Activated naive CD4-positive, alpha-beta T cell (primary cell): ENCODE measurements at places on chromosomes 4 and X.

- DNase-seq: no peak
These were observed 16.8 kb downstream of the SMIM20 start for GRCh38 chr4:25930731-25931354.

DNA sequence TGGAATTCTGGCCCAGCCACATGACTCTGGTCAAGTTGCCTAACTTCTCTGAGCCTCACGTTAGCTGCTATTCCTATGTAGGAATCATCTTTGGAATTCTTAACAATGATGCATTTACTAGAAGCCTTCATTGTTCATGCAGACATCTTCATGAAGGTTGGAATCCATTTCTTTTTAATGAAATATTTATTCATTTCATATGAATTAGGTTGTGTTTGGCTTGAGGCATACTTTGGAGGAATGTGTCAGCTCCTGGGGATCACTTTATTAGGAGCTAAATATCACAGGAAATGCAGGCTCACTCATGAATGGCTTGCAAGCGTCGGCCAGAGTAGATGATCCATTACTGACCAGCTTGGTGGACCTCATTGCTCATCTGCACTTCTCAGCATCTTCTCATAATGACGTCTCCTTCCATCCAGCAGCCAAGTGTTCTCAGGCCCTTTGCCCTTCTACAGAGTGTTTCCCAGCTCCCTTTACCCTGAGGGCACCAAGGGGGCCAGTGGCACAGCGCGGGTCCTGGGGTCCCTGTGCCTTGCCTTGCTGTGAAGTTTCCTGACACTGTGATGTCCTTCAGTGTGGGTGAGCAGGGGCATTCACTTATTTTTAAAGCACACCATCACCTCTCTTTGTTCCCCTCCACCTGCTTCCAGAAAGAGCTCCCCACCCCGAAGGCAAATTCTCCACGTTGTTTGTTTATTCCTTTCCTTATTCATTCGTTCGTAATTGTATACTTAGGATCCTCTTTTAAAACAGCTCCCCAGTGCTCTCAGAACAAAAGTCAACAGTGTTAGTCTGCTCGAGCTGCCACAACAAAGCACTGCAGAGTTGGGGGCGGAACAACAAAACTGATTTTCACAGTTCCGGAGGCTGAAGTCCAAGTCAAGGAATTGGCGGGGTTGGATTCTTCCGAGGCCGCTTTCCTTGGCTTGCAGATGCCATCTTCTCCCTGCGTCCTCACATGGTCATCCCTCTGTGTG is 106.8 kb downstream of the STK32B start:
- no peak for DNase-seq

DNA sequence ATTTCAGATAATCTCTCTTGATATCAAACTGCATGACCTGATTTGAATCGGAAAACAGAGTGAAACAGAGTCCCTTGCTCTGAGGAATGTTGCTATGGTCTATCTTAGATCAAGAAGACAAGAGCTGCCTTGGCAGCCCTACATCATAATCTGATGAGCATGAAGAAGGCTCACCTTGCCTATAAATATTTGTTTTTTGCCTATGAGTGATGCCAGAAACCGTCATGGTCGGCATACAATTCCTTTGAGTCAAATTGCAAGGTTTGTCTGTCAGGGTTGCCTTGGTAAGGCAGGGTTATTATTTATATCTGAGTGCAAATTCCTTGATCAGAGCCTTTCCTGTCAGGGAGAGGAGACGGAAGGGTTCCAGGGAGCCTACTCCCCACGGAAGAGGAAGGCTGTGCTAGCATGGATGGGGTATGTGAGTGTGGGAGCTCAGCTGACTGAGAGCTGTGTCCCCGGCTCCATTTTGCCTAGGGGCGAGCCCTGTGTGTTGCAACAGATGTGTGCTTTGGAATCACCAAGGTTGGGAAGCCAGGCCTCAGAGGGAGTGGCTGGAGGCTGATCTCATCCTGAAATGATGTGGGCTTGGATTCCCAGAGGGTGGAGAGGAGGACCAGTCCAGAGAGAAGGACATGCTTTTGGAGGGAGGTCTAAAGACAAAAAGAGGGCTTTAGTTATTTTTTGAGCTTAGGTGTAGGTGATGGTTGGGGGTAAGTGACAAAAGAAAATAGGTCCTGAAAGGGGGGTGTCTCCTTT is 43.6 kb downstream of the RTL9 start:
- no peak for DNase-seq

DNA sequence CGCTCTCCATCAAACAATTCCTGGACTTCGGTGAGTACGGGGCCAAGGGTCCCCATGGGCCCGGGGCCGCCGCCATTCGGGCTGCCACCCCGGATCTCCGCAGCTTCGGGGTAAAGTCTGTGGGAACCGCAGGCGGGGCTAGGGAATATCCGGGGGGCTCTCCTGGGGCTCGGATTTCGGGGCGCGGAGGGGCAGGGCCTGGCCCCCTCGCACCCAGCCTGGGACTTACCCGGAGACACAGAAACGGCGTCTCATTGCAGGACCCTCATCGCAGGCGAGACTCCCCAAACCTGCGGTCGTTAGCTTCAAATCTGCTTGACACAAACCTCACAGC is 413 bp downstream of the PDK3 start:
- no peak for DNase-seq

GRCh38 chr4:7333801-7334421 is 100.8 kb downstream of the PSAPL1 start:
- DNase-seq: no peak

DNA sequence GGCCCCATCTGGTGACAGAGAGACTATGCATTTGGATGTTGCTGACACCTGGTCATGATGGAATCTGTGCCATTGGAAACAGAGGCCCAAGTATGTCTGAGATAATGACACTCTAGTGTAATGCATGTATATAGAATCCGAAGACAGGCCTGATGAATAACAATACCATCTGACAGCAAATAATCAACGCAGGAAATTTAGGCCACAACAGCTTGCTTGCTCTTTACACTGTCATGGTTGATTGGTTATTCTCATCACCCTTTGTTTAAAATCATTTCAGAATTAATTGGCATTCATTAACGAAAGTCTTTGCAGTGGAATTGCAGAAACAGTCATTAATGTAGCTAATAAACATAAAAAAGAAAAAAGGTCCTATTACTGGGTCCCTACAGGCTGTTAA is 194.8 kb downstream of the AFF2 start:
- DNase-seq: no peak

DNA sequence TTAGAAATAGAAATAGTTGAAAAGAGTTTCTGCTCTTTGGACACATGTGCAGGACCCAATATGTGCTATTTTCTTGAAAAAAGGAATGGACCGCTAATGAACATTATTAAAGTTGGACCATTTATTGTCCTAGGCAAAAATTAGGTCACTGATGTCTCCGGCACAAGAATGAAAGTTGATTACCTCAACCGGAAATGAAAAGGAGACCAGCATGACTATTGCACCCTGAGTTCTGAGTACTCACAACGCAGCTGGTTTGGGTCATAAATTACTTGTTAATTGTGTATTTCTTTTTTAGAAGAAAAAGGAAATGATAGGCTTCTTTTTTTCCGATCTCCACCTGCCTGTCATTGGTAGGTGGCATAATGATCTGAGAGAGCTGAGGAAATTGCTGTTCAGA is 232.7 kb downstream of the ARHGAP24 start:
- no peak for DNase-seq

DNA sequence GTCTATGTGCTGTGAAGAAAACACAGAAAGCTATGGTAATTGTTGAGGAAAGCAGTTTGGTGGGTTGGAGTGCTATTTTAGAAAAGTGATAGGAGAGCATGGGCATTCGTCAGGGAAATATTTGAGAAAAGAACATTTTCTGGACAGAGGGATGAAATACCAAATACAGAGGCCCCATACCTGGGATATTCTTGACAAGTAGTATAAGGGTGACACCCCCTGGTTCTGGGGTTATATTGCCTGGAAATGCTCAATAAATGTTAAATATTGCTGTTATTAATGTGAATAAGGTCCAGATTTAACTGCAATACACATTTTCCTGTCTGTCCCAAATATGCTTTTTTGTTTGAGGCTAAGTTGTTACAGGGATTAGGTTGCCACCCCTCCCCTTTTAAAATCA is 42.9 kb downstream of the WWC2 start:
- no peak for DNase-seq

DNA sequence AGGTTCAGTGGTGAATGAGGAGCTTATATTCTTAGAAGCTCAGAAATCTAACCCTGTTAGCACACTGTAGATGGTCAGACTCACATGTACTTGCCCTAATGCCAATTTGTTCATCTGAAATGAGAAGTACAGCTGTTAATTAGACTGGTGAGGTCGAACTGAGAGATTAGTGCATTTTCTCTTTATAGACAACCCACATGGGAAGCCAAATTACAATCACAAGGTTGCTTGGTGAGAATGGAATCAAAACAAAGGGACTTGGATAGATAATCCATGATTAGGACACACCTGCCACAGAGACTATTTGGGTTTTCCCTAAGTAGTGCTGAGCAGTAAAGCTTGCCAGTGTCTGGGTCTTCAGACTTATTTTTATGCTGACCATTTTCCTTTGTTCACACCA is 88.3 kb downstream of the POLA1 start:
- no peak for DNase-seq

DNA sequence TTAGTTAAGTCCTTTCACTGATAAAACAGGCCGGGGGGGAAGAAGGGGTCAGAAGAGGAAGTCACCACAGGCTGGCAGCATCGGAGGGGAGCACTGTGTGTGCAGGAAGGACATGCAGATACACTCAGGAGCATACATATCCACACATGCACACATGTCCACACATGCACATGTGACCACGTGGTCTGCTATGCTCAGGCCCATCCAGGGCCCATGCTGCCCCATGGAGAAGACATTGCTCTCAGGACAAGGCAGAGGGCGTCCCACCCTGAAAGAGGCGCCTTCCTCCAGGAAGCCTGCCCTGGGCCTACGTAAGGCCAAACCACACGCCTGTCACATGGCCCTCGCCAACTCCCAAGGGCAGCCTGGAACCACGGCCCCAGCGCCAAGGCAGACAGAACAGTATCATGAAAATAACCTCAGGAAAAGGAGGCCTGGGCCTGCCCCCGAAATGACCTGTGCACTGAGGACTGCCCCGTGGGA is 15.8 kb downstream of the WDR1 start:
- no peak for DNase-seq

DNA sequence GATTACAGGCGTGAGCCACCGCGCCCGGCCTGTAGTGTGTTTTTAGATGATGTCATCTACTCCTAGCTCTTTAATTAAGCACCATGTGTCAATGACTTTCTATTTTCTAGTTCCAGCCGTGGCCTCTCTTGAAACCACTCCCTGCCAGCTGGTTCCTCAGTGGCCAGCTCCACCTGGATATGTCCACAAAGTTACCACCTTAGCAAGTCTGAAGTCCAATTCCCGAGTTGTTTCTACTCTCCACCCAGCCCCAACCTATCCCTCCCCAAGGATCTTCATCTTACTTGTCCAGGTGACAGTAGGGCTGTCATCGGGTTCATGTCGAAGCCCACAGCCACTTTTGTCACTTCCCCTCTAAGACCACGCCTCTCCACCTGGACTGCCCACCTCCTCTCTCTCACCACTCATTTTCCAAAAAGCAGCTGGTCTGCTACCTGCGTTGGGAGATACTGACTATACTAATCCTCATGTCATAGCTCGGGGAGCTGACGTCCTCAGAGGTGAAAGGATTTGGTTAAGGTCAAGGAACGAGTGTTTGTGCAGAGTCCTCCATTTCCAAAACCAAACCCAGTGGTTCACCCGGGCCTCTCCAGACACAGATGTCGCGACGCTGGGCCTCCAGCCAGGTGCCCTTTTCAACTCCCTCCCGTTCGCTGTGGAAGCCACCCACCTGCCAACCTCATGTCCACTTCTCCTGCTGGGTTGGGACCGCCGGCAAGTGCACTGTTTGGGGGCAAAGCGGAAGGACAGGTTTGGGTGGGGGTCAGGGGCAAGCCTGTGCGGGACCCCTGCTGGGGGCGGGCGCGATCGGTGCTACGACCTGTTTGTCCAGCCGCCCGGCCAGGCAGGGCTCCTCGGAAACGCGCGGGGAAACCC is 704 bp downstream of the FAM3A start:
- no peak for DNase-seq

- no peak for DNase-seq
These were observed 4.6 kb upstream of the CDKL2 start for GRCh38 chr4:75634951-75635350.

DNA sequence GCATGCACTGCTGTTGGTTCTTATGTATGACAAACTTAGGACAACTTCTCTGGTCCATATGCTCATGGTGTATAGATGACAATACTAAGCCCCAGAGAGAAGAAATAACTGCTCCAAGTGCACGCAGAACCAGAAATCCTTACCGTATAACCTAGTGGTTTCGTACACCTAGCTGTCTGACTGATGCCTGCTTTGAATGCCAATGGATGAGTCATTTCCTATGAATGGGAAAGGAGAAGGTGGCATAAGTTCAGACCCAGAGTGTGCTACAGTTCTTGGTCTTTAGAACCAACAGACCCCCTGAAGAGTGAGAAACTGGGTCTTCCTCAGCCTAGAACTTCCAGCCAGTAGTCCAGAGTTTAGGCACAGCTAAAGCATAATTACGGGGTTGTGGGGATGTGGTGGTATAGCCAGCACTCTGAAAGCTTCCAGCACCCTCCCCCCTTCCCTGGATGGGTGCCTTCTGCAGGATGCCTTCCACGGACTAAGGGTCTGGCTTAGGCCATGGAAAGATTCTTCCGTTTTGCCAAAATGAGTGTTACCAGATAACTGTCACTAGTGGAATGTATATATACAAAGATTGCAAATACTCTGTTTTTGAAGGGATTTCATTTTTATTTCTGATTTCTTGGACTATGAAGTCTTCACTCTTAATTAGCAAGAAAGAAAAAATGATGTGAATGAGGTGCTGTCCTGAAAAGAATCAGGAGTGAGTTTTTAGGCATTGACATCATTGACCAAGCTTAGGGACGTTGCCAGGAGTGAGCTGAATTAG is 84.6 kb upstream of the PACRGL start:
- DNase-seq: no peak

- DNase-seq: no peak
These were observed 140.8 kb upstream of the SFRP2 start for GRCh38 chr4:153929675-153930074.

DNA sequence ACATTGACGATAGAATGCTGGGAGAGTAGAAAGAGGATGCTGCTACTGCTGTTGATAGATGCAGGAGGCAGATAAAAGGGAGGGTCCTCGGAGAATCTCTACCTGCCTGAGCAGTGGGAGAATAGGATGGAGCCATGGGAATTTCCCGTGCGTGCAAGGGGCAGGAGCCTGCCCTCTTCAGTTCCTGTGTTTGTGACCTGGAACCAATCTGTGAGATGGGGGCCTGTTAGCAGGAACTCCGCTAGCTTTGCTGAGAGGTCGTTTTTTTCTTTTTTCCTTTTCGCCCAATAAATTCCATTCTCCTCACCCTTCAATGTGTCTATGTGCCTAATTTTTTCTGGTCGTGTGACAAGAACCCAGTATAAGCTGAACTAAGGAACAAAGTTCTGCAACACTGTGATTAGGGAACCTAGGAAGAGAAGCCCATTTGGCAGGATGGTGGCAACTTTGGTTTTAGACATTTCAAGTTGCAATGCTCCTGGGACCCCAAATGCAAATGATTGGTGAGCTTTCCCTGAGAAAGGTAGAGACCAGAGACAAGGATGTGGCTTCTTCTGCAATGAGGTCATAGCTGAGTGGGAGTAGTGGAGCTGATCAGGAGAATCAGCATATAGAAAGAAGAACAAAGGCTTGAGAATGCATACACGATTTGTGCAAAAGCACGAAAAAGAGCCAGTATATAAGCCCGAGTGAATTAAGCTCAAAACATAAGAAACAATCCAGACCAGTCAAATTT is 23.9 kb downstream of the SLC39A8 start:
- no peak for DNase-seq
